Stimulated activated CD8-positive, alpha-beta memory T cell treated with anti-CD3 and anti-CD28 coated beads, Interleukin-7, amount 100 ng/mL, for 1 hour (primary cell): ENCODE measurements at places on chromosomes 5 and 9.

GRCh38 chr9:110580850-110581249, 1.3 kb upstream of the SVEP1 start:
- DNase-seq: no peak

GRCh38 chr9:131379056-131379455, 14.8 kb upstream of the PRRC2B start:
- no peak for DNase-seq

DNA sequence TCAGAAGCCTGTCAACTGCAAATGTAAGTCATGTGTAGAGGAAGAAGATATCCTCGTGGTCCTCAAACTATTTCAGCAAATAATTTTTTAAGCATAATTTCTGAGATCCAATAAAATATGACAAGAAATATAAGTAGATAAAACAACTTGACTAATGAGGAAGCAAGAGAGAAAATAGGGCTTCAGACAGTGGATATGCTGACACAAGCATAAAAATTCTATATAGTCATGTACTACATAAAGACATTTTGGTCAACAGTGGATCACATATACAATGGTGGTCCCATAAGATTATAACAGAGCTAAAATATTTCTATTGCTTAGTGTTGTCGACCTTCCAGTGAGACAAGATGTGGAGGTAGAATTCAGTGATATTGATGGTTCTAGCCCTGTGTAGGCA, 42.2 kb upstream of the IZUMO3 start:
- no peak for DNase-seq

- no peak for DNase-seq
Measured at GRCh38 chr5:124444147-124444775, 302.2 kb downstream of the ZNF608 start.

GRCh38 chr5:107248066-107248695, 422.6 kb downstream of the EFNA5 start:
- DNase-seq: no peak

- DNase-seq: no peak
Measured at GRCh38 chr9:109857336-109857735, 77.3 kb downstream of the PALM2AKAP2 start.

GRCh38 chr9:136992819-136993369, 672 bp downstream of the PAXX start:
- no peak for DNase-seq

DNA sequence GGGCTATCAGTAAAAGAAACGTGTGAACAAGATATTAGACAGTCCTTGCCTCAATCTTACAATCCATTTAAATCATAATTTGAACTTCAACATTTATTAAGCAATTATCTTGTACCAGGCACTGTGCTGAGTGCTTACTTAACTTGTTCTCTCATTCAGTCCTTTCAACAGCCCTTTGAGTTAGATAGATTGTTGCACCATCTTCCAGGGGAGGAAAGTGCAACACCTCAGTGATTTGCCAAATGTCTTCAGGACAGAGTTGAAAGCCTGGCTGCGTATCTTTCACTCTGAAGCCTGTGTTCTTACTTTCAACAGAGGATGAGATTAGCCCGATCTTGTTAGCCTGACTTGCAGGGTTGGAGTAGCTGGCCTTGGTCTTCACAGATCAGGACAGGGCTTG, 34.2 kb upstream of the SUB1 start:
- no peak for DNase-seq

- DNase-seq: no peak
Measured at GRCh38 chr9:72592502-72593403, 71.3 kb downstream of the TMC1 start.

DNA sequence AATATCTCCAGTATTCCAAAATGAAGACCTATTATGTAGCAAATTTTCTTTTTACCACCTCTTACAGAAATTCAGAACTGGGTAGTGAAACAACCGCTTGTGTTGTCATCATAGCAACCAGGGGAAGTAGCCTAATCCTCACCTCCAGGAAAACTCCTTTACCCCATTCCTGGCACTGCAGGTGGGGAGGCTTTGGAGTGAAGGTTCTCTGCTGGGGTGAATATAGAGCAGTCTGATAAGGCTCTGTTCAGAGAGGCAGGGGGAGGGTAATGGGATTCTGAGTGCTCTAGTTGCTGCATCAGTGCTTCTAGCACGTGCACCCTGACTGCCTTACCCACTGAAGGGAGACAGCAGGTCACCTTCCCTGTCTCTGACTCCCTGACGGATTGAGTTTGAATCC, 116.2 kb downstream of the MAN2A1 start:
- no peak for DNase-seq

GRCh38 chr5:61617039-61617438, 285.0 kb downstream of the ZSWIM6 start:
- DNase-seq: no peak

- no peak for DNase-seq
Measured at GRCh38 chr5:33235304-33235703, 205.5 kb upstream of the TARS1 start.

GRCh38 chr5:135460246-135461033, 8.3 kb upstream of the TIFAB start:
- DNase-seq: no peak

GRCh38 chr9:103990311-103990710, 103.8 kb upstream of the SMC2 start:
- DNase-seq: no peak

GRCh38 chr5:134982230-134982629, 14.5 kb downstream of the CATSPER3 start:
- no peak for DNase-seq

DNA sequence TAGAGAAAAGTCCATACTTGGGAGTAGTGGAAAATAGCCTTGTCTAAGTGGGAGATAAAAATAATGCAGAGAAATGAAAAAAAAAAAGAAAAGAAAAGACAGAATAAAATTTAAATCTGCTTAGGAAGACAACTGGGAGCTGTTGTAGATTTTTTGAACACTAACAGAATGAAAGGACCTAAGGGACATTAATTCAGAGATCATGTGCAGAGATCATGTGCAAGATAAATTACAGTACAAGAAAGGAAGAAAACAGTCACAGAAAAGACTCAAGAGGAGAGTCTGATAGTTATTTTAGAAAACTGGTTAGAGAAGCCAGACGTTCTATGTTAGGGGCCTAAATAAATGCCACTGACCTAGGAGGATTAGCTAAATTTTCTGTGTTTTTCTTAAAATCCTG, 1226.8 kb upstream of the NUDT12 start:
- no peak for DNase-seq

GRCh38 chr5:7638456-7638855, 212.5 kb downstream of the CFAP90 start:
- no peak for DNase-seq

DNA sequence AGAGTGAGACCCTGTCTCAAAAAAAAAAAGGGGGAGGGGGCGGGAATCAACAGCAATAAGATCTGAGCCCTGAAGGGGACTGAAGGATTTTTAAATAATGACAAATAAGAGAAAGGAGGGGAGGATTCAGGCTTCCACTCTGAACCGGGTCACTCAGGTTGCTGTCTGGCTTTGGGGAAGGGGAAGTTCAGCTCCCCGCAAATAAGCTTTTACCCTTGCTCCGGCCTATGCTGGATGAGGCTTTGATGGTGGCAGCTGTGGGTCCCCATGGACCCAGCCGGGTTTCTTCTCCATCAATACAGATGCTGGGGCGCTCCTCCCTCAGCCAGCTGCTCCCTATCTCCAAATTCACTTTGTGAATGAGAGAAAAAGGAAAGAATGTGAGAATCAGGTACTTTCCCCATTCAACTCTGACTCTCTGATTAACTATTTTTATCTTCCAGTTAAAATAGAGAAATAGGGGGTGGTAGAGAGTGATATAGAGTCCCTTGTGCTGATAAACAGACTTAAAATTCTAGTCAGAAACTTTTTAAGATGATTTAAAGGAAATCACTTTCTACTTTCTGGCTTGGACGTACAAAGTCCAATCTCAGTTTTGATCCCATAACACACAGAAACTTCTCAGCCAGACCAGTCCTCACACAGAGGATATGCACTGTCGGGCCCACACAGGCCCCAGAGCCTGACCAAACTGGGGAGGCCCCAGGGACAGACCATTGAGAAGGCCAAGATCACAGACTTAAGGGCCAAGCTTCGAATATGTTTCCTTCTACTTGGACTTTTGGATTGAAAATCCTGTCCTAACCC, 39.6 kb downstream of the C5orf15 start:
- no peak for DNase-seq

- DNase-seq: no peak
Measured at GRCh38 chr5:75885321-75885720, 168.1 kb upstream of the POC5 start.

DNA sequence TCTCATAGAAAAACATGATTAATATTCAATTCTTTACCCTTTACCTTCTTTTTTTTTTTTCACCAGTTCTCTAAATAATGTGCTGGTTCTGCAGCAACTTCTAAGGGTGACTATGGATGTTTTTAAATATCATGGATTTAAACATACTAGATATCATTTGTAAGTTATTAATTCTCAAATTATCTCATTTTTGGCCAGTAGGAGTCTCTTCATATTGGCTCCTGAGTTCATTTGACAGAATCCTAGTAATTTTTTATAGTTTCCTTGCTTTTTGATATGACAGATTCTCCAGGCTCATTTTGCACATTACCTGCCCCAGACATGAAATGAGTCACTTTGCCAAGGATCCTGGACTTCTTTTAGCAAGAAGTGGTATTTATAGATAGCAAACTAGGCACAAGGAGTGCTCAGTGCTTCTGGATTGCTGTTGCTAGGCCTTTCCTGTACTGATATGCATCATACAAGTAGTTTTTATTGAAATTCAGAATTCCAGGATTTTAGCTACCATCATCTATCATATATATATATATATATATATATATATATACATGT, 201.3 kb upstream of the IL12B start:
- no peak for DNase-seq

DNA sequence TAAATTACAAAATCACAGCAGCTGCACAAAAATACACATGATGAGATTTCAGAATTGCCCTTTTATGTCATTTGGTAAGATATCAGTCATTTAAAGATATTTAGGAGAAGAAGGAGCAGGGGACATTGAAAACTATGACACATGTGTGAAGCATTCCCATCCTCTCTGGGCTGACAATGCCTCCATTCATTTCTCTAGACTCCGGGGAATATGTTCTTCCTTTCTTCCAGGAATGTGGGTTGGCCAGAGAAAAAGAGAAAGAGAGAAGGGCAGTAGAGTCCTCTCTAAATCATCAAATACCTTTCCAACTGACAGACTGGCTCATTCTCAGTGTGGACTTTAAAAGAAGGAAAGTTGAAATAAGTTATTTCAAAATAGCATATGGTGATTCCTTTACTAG, 205.6 kb upstream of the ADAMTSL1 start:
- DNase-seq: no peak

GRCh38 chr5:37197340-37198050, 51.7 kb downstream of the CPLANE1 start:
- DNase-seq: no peak

DNA sequence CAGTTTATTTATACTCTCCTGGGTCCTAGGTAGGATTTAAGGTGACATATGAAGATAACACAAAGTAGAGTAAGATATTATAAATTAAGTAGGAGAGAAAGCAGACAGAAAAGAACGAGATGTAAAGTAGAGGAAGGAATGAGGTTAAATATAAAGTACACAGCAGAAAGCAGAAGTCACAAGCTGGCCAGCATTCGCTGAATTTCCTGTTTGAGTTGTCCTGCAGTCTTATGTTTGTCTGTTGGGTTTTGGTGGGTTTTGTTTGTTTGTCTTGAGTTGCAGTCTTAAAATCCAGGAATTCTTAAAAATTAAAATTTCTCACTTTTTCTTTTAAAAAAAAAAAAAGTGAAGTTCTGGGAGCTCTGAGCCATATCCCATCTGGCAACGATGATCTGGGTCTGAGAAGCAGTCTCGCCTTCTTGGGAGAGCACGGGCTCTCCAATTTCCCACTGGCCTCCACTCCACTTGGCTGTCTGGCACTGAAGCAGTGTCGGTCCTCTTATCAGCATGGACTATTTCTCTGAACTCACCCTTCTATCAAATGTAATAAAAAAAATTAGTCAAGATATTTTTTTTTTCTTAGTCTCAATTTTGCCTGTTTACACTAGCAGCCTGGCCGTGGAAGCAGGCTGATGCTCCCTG, 2.0 kb downstream of the S100Z start:
- DNase-seq: no peak

DNA sequence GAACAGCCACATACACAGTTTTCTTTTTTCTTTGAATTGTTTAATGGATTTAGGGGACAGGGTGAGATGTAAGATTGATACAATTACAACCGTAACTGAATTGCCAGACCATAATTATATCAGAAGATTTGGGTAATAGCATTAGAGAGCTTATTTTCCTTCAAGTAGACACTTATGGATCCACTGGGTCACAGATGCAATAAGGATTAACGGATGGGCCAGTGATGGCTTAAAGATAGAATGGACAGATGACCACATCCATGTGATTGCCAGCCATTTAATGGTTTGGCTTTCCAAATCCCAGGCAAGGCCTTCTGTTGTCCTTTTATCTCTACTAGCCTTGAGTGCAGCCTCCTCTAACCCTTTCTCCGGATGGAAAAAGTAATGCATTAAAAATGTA, 94.7 kb upstream of the NUDT12 start:
- DNase-seq: no peak

- no peak for DNase-seq
Measured at GRCh38 chr9:94865582-94866452, 139.3 kb downstream of the AOPEP start.

DNA sequence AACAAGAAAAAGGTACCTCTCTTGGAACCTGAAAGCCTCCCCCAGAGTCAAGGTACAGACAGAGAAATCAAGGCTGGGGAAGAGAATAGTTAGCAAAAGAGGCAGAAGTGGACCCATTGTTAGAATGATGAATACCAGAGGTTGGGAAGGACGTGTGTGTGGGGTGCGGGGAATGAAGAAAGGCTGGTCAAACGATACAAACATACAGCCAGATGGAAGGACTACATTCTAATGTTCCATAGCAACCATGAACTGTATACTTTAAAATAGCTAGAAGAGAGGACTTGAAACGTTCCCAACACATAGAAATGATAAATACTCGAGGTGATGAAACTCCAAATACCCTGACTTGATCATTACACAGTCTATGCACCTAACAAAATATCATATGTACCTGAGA, 7.1 kb downstream of the CCDC69 start:
- DNase-seq: no peak

GRCh38 chr5:122102825-122103224, 24.8 kb upstream of the LOX start:
- no peak for DNase-seq

GRCh38 chr9:126877418-126877817, 17.0 kb downstream of the ZBTB34 start:
- no peak for DNase-seq

- DNase-seq: no peak
Measured at GRCh38 chr5:31537851-31538250, 5.8 kb downstream of the C5orf22 start.
